ENCODE measurements at places on chromosomes 16 and 17.

DNA sequence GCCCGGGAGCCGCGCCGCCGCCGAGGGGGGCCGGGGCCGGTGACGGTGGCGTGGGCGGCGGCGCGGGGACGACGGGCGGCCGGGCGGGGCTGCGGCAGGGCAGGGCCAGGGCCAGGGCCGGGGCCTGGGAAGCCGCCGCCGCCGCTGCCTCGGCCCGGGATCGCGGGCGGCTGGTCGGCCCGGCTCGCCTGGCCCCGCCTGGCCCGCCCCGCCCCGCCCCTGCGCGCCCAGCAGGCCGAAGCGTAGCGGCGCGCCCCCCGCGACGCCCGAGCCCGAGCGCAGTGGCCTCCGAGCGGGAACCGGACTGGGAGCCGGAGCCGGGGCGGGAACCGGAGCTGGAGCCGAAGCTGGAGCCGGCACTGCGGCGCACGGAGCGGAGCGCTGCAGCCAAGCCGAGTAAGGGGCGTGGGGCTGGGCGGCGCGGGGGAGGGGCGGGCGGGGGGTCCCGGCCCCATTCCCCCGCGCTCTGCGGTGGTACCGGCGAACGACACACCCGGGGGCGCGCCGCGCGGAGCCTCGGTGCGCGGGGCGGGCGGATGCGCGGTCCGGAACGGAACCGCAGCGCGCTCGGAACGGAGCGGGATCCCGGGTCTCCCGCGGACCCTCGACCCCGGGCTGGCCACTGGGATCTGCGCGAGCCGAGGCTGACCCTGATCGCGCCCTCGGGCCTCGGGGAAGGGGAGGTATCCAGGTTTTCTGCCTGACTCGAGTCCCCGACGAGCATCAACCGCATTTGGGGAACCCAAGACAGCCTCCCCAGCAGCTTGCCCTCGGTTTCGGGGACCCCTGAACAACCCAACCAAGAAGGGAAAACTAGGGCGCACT is at the start of gene BEAN1:
BEAN1 (plus strand) TSS at position 260 of the 825 bp plus-strand sequence. CDS start 10,382 bp downstream, outside the sequence.
- no peak for DNase-seq

GRCh38 chr16:66516509-66516807 is 33.5 kb downstream of the TK2 start:
- no peak for DNase-seq

GRCh38 chr16:85211271-85211801 is 99.1 kb upstream of the CIBAR2 start:
- no peak for DNase-seq

GRCh38 chr16:66728117-66728787 is 23.2 kb downstream of the DYNC1LI2 start:
- no peak for DNase-seq
